ENCODE measurements at places on chromosomes 13 and 19.
A peak's percentile ranks its signal among the peaks of the same experiment; 100 is the strongest.

DNA sequence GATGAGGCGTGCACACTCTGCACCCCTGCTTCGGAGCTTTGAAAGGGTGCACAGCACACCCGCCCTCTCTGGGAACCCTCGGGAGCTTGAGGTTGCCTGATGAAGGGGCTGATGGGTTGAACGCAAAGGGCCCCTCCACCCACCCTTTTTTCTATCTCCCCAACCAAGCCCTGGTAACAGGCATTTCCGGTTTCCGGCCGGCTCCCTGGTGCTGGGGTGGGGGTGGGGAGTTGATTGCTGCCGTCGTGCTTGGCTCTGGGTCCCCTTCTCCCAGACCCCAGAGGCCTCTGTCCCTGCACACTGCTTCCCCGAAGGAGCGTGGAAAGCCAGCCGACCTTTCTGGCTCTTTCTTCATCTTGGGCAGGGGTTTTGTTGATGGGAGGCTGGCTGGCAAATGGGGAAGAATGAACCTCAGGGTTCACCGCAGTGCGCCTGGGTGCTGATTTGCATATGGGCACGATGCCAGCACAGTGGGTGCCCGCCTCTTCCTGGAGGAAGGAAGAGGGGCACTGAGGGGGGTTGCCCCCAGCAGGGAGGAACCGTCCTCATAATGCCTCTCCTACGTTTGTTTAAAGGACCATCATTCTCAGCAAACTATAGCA, 29.1 kb downstream of the VAV1 start:
- DNase-seq = peak; percentile 73

GRCh38 chr13:110869805-110870706, 44.8 kb downstream of the ANKRD10 start:
- no peak for DNase-seq

GRCh38 chr13:96027496-96027895, 25.7 kb downstream of the UGGT2 start:
- no peak for DNase-seq

DNA sequence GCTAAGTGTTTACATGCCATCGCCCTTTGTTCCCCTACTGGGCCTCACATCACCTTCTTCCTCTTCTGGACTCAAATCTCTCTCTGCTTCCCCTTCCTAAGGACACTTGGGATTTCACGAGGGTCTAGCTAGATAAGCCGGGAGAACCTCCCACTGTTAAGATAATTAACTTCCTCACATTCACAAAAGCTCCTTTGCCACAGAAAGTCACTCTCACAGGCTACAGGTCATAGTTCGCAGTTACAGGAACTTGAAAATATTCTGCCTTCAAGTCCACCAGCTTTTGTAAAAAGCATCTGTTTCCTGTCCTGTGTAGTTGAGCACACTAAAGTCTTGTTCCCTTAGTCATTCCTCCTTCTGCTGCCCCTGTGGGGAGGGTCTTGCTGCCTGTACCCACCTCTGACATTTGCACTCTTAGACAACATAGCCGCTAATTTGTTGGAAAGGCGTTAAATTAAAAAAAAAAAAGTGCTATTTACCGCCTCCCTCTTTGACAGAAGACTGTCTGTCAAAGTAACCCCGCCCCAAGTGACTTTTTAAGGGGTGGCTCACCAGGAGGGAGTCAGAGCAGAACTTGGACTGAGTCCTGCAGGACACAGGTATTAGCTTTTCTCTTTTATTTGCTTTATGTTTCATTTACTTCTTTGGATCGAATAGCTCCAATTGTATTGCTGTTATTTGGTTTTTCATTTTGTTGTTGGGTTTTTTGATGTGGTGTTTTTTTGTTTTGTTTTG, 26.8 kb upstream of the CEACAM21 start:
- peak; percentile 66 for DNase-seq

DNA sequence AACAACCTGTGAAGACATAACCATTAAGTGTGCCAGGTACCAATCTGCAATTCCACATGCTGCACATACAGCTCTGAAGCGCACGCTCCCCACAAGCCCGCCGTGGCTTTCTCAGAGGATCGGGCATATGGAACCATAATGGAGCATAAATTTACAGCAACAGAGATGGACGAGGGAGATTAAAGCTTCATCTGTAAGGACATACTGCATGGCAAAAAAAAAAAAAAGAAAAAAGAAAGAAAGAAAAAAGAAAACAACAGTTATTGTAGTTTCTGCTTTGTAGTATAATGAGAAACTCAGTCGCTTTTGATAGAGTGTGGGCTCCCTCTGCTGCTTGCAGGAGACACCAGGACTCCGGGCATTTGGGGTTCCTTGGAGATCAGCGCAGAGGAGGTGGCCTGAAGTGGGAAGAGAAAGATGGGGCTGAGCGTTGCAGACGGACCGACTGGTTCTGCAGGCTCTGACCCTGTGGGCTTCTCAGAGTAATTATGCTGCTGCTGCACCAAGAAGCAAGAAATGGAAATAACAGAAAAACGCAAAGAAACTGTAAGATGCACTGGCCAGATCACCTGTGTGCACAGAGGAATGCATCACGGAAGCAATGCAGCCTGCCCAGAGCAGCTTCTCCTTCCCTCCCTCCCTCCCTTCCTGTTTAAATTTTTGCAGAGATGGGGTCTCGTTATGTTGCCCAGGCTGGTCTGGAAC, 10.8 kb upstream of the PDCD5 start:
- DNase-seq = no peak

- no peak for DNase-seq
These were observed 6.2 kb downstream of the RPL28 start for GRCh38 chr19:55391702-55392615.

GRCh38 chr19:43754253-43754502, 584 bp downstream of the SMG9 start:
- DNase-seq = no peak

DNA sequence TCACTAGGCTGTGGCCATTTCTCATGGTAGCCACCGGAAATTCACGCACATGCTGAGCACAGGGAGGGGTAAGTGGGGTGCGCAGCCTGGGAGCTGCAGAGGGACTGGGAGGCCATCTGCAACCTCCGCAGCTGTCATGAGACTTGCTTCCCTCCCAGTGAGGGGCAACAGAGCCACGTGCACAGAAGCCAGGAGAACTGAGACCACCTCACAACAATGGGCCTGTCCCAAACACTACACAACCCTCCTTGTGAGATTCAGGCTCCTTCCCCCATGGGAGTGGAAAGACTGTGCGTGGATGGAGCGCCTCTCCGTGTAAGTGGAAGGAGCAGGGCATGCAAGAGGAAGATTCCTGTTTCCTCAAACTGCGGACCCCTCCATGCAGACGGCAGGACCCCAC, 8.8 kb downstream of the C3 start:
- DNase-seq = no peak

- DNase-seq = no peak
These were observed 278.6 kb upstream of the EDNRB start for GRCh38 chr13:78197231-78197630.

- DNase-seq = no peak
These were observed 385.8 kb downstream of the ITGBL1 start for GRCh38 chr13:101838323-101838722.

DNA sequence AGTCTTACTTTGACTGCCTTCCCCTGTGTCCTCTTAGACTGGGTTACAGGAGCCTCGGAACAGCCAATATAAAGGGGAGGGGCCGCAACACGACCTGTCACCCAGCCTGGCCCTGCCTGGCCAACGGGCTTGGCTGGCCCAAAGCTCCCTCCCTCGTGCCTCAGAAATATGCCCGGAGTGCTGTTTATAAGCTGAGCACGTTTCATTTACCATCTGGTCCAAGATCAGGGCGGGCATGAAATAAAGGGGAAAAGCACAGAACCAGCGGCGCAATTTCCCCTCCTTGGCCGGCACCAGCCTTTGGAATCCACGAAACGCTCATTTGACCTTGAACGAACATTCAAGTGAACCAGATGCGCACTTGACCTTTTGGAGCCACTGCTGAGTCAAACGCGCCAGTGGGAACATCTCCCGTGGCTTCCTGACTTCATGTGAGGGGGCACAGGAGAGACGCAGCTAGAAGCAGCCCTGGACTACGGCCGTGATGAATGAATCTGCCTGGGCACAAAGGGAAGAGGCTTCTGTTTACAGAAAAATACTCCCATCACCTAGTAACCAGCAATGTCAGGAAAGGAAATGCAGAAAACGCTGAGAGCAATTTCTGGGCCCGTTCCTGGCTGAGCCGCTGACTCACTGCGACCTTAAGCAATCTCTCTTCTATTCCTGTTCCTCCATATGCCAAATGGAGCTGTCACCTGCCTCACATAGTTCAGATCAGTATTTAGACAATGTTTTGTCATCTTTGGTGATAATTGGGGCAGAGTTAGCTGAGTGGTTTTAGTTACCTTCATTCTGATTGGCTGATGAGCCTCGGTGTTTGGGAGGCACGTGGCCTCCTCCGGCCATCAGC, 53.3 kb downstream of the RFX2 start:
- DNase-seq = no peak

DNA sequence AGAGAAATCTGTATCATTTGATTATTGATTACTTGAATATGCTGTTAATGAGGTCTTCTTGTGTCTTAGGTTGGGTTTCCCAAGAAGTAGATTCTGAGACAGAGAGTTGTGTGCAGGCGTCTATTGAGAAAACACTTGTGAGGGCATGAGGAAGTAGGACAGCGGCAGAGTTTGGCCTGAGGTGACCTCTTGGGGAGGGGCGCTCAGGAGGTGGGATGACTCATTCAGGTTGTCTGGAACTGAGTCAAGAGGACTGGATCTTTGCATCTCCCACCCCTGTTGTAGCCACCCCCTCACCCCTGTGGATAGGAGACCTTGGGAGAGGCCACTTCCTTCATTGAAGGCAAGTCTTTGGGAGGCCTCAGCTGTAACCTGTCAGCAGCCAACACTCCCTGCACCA, 35.2 kb upstream of the WDFY2 start:
- DNase-seq = no peak

DNA sequence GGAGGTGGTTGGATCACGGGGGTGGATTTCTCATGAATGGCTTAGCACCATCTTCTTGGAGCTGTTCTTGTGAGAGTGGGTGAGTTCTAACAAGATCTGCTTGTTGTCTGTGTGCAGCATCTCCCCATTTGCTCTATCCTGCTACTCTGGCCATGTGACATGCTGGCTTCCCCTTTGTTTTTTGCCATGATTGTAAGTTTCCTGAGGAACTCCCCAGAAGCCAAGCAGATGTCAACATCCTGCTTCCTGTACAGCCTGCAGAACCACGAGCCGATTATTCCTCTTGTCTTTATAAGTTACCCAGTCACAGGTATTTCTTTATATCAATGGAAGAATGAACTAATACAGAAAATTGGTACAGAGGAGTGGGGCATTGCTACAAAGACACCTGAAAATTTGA, 2.3 kb upstream of the SIGLEC12 start:
- no peak for DNase-seq

DNA sequence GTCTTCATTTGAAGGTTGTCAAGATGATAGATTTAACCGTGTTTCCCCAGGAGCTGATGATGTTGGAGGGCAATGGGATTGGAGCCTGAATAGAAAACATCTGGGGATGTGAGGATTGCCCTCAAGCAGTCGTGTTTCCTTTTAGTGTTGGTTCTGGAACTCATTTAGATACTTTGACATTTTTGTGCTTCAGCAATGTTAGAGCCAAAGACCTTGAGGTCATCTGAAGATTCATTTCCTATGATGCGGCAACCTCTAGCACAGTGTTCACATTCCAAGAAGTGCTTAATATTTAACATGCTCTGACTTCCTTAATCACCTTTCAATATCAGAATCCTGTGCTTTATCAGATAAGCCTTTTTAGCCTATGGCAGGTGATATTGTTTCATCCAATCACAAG, 82.7 kb downstream of the SLC10A2 start:
- no peak for DNase-seq

GRCh38 chr13:34637138-34637537, 304.9 kb upstream of the NBEA start:
- no peak for DNase-seq

DNA sequence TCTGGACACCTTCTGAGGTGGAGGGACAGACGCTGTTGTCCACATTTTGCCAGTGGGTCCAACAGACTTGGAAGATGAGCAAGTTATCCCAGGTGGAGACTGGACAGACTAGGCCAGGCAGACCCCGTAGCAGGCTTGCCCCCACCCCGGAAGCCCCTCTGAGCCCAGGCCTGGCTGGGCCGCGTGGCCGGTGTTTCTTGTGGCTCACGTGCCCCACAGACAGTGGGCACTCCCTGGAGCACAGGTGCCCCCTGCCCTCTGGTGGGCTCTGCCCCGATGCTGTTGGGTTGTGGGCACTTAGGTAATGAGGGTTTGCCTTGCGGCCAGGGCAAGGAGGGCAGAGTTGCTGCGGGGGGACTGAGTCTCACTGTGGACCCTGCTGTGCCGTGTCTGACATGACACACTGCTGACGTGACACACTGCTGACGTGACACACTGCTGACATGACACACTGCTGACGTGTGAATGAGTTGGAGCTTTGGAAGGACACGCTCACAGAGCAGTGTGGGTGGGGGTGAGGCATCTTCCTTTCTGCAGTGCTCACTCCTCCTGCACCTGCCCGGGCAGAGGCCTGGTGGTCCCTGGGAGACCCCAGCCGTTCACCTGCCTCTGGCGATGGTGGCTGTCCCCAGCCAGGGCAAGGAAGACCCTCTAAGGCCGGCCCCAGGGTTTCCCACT, 25.1 kb downstream of the DOT1L start:
- no peak for DNase-seq

DNA sequence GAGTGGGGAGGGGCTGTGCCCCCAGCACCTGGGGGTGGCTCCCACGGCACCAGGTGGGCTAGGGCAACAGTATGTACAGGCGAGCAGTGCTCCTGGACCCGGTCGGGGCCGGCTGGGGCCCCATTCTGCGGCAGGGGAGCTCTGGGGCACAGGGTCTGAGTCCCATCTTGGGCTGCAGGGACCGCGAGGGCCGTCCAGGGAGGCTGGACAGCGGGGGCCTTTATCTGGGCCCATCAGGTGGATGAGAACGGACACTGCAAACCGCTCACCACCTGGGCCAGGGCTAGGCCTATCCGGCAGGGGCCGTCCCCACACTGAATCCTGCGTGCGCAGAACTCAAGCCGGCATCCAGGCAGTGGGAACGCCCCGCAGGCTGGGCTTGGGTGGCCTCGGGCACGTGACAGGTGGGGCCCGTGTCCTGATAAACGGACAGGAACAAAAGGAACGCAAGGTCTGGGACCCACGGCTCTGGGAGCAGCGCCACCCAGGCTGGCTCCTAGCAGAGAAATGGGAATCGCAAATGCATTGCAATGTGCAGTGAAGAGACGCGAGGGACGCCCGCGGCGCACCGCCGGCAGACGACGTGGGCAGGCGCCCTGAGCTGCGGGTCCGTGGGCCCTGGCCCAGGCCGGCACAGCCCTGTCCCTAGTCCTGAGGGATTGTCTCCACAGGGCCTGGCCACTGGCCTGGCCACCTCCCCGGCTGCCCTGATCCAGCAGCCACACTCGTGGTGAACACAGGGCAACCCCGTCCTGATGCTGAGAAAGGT, 29.7 kb downstream of the BTBD2 start:
- no peak for DNase-seq

DNA sequence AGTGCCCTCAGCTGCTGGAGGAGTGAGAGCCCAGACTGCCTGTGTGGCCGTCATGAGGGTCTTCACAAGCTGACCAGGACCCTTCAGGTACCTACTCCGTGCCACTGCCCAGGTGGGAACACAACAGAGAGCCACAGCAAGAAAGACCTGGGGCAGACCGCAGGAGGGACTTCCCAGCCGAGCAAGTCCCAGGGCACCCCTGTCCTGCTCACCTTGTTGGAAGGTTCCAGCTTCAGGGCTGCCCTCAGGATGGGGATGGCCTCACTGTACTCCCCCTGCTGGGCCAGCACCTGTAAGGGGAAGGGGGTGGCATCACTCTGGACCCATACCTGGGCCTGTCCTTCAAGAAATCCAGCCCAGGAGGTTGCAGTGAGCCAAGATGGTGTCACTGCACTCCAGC, 10.3 kb downstream of the FKBP8 start:
- DNase-seq = no peak

All from activated CD4-positive, CD25-positive, alpha-beta regulatory T cell treated with anti-CD3 and anti-CD28 coated beads, Interleukin-2, amount 50 U/mL, for 72 hours (primary cell).